ENCODE measurements at places on chromosomes 1 and 21. TPM values are rescaled to one million over a fixed set of nuclear protein-coding genes. Genes with fewer than 3 reads are reported as not detected.

DNA sequence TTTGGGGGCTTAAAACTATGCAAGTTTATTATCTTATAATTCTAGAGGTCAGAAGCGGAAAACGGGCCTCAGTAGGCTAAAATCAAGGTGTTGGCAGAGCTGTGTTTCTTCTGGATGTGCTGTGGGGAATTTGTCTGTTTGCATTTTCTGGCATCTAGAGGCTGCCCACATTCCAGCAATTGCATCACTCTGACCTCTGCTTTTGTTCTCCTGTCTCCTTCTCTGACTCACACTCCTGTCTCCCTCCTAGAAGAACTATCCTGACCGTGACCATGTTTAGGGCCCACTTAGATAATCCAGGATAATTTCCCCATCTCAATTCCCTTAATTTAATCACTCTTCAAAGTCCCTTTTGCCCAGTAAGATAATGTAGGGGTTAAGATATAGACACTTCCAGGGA, 127.4 kb upstream of the DEPDC1 start:
- DNase-seq, result no peak

DNA sequence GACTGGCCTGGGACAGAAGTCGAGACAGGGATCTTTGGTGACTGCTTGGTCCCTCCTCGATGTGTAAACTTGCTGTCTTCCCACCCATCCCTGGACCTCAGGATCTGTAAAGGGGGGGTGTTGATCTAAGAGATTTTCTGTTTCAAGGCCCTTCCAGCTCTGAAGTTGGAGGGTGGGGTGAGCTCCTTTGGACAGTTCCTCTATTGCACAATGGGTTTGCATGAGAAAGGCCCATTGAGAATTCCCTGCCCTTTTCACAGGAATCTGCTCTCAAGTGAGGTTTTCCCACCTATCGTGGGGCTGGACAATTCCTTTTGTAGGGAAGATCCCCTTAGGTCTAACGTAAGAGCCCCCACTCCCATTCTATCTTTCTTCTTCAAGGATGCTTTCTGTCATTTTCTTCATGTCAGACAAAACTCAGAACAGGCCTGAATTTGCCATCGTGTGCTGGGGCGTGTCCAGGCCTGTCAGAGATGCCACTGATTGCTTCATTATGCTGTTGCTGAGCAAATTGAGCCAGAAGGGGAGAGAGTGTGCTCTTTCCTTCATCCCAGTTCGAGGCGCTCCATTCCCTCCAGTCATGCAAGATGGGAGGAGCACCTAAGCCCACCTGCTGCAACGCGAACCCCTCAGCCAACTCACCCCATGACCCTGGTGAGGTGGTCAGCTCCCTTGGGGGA, 149.9 kb upstream of the IGSF21 start:
- DNase-seq, result no peak

GRCh38 chr1:58257003-58257402, 289.5 kb downstream of the OMA1 start:
- DNase-seq, result no peak

DNA sequence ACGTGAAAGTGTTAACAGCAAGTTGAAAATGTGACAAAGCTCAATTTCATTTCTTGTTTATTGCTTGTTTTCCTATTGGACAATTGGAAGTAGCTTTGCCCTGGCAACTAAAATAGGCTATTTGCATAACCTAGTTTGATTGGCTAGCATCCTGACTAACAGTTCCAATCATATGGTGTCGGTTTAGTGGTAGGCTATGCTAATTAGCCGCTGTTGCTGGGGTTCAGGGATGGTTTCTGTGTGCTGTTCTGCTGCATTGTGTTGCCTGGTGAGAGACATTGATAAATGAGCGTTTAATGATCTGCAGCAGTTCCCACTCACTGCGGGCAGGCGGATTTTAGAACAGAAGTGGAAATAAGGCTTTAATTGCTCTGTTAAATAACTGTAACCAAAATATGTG, 68.5 kb downstream of the DYRK1A start:
- no peak for DNase-seq

DNA sequence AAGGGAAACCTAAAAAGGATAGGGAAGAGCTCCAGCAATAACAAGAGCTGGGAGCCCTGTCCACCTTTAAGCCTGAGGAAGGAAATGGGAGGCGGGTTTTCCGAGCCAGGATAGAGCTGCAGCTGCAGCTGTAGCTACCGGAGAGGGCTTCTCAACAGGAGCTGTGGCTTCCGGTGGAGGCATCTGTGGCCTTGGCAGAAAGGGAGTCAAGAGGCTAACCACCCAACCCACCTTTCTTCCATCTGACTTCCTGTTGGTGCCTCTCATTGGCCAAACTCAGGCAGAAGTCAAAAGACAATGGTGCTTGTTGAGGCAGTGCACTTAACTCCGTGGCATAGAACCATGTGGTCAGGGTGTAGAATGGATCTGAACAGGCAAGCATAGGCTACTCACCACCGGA, 313.1 kb upstream of the DAB1 start:
- DNase-seq, result no peak

- DNase-seq, result no peak
Observed at GRCh38 chr1:89611721-89612120, 21.2 kb upstream of the LRRC8C start.

GRCh38 chr1:163730411-163730821, 408.7 kb downstream of the NUF2 start:
- DNase-seq, result no peak

GRCh38 chr1:158025576-158026230, 32.3 kb downstream of the KIRREL1 start:
- DNase-seq, result no peak

- DNase-seq, result no peak
Observed at GRCh38 chr21:30994932-30995331, 43.3 kb downstream of the KRTAP19-8 start.

DNA sequence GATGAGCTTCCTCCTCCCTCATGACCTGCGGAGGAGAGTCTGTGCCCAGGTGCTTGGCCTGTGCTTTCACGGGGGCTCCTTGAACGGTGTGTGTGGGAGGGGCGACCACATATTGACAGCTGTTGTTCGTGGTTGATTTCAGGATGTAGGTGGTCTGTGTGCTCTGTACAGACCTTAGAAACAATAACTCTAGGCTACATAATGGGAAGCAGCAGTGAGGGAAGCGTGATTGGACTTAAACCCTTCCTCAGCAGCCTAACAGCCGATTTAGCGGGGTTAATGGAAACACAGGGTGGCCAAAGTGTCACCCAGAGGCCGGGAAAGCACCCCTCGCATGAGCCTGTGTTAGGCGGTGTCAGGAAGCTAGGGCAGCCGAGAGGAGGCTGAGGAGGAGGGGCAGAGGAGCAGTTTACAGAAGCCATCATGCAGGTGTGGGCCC, 56.0 kb downstream of the TBCE start:
- no peak for DNase-seq

Gene OR2L8
- not detected for polyA plus RNA-seq

Gene GBP2
- polyA plus RNA-seq, result 13.5 TPM

Gene ERICH3
- polyA plus RNA-seq, result 0.42 TPM

Gene SLC16A4
- 0.52 TPM for polyA plus RNA-seq

Gene OR10Z1
- polyA plus RNA-seq, result not detected
